ENCODE measurements at places on chromosomes 2 and 18.

DNA sequence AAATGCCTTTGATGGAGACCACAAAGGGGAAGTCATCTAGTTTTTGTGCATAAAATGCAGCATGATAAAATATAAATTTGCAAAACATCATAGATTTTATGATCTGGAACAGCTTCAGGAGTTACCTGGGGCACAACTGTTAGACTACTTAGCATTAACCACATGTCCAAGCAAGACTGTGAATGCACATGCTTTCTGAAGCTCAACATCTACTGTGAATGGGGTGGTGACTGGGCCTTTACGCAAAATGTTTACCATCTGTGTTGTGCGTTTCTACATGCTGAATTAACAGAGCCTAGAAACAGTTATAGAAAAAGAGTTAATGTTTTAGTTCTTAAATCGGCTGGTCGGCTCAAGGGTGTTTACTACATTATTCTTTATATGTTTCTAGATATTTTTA, 45.5 kb downstream of the KCTD1 start:
- DNase-seq: no peak

DNA sequence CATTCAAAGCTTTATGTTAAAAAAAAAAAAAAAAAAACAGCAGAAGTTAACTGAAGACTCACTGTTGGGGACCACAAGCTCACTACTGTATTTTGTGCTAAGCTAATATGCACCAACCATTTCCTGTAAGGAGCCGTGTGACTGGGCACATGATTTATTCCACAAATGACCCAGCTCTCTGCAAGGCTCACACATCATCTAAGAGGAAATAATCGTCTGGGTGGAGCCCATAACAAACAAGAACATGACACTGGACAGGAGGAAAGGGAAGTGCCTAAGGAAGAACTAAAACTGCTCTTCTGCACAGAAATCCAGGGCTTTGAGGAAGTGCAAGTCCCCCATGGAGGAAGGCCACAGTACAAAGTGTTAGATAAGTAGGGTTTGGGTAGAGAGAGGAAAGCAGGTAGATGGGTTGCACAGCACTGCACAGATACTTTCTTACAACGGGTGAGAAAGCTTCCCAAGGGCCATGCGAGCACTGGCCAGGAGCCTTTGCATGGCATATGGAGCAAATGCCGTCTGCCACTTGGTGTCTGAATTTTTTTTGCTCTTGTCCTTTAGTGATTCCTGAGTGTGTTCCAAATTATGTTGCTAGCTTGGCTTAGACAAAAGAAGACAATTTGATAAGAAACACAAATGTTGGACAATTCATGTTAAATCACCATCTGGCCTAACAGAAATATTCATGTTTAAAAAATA, 24.4 kb downstream of the NFE2L2 start:
- DNase-seq: no peak

GRCh38 chr2:221715523-221716247, 143.6 kb upstream of the EPHA4 start:
- DNase-seq: no peak

DNA sequence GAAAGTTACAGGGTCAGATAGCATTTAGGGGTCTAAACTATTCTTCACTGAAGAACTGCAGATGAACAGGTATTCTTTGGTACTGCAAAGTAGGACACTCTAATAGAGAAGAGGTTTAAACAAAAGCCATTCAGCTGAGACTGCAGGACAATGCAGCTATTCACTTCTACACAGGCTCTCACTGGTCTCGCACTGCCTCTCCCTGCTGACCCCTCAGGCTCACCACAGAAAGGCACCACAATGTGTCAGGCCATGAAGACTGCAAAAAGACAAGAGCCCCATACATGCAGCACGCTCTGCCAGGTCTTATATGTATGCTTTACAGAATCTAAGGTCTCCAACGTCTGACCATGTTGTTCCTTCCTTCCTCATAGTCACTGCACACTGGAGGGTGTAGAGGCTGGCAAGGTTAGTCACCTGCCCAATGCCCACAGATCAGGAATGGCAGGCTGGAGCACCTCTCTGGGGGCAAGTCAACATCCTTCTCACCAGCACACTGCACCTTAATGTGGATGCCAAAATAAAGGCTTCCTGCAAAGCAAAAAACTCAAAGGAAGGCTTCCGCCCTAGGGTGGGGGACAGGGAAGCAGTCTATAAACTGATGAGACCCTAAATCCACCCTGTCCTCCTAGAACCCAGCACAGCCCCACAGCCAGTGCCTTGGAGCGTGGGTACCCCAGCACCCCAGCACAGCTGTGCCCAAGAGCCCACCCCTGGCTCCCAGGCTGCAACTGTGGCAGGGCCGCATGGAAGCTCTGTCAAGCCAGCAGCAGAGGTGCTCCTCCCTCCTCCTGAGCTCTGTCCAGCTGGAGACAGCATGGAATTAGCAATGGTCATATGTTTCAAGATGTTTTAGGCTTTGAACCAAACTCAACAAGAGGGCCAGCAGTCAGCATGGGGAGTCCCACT, 10.7 kb upstream of the RNU4ATAC start:
- no peak for DNase-seq

- DNase-seq: no peak
These were observed 132.2 kb downstream of the FMNL2 start for GRCh38 chr2:152466980-152467676.

- DNase-seq: no peak
These were observed 232.7 kb downstream of the PRKCE start for GRCh38 chr2:45884126-45884525.

DNA sequence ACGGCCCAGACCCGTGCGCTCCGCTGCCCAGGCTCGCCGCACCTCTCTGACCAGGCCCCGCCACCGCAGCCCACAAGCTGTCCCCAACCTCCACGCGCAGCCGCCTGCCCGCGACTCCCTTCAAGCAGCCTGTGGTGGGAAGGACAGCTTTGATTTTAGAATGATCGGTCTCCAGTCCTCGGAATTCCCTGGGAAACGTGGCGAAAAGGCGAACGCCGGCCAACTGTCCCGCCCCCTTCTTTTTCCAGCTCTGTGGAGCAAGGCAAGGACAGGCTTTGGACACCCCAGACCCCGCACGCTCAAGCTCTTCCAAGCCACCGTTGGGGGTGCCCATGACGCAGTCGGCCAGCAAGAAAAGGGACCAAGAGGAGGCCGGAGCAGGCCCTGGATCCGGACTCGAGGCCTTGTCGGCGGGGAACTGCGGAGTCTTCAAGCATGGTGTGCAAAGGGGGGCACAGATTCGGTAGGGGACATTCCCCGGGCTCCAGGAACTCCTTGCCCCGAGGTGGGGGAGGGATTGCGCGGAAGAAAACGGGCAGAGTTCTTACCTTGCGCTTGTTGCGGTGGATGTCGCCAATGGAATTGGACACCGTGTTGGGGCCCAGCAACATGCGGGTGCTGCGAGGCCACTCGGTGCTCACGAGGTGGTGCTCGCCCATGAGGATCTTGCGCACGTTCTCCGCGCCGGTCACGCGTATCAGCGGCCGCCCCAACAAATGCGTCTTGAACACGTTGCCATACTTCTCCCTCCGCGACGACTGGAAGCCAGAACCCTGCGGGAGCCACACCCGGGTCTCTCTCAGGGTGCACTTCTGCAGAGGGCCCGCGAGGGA, 4.0 kb downstream of the CYP26B1 start:
- DNase-seq: peak; percentile 24

DNA sequence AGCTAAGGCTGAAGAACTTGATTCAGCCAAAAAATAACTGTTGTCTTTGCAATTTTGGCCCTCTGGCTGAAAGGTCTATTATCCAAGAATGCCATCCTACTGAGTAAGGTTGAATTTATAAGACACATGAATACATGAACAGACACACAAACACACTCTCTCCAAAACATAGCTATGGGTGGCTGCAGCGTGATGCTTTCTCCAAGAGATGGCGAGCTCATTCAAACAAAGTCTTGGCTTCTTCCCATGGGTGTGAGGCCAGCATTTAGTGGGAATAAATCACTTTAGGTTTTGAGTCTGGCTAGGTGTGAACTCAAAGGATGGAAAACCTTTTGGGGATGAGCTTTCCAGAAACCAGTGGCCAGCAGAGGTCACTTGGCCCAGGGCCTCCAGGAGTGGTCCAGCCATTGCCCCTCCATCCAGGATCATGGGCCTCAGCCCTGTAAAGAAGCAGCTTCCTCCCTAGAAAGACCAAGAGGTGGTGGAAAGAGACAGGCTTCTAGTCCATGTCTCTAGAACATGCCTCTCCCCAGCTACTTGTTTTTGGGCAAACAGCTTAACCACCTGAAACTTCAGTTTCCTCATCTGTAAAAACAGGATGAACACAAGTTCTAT, 11.0 kb upstream of the OSR1 start:
- no peak for DNase-seq

GRCh38 chr2:46942891-46943626, 27.5 kb upstream of the MCFD2 start:
- DNase-seq: no peak

DNA sequence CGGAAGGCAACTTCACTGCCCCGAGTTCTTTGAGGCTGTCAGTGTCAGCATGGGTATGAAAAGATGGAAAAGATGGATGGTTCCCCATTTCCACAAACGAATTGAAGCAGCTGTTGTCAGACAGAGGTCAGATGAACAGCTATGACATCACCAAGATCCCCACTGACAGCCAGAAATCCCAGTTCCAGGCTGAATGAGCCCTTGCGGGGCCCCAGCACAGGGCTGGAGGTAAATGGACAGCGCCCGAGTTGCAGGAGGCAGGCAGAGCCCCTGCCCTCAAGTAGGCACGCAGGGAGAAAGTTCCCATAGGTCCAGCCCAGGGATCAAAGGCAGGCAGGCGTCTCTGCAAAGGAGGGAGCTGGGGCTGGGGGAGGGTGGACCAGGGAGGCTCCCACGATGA, 169.5 kb upstream of the AGAP1 start:
- DNase-seq: no peak

DNA sequence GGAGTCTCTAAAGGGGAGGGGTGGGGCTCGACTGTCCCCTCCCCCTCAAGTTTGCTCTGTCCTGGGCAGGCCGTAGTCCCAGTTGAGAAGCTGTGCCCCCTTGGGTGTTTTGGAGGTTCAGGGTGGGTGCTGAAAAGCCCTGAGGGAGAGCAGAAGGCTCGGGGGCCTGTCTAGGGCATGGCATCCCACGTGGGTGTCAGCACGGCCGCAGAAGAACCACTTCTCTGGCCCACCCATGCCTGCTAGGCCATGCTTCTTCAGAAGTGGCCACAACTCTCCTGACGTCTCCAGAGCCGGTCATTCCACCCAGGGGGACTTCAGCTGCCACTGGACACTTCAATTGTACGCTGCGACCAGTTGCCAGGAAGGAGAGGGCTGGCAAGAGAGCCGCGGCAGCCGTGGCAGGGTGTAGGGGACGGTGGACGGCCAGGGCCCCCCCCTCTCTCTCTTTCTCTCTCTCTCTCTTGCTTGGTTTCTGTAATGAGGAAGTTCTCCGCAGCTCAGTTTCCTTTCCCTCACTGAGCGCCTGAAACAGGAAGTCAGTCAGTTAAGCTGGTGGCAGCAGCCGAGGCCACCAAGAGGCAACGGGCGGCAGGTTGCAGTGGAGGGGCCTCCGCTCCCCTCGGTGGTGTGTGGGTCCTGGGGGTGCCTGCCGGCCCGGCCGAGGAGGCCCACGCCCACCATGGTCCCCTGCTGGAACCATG, at the start of gene INPP5D:
Gene INPP5D (plus strand): TSS at position 546 of the 704 bp plus-strand sequence. CDS start 137 bp downstream, at position 683.
- peak; percentile 75 for DNase-seq

- no peak for DNase-seq
These were observed at the start of gene KCNE4 for GRCh38 chr2:223051693-223052289. KCNE4 (plus strand) TSS chr2:223052190; CDS start chr2:223052831, 641 bp downstream.

DNA sequence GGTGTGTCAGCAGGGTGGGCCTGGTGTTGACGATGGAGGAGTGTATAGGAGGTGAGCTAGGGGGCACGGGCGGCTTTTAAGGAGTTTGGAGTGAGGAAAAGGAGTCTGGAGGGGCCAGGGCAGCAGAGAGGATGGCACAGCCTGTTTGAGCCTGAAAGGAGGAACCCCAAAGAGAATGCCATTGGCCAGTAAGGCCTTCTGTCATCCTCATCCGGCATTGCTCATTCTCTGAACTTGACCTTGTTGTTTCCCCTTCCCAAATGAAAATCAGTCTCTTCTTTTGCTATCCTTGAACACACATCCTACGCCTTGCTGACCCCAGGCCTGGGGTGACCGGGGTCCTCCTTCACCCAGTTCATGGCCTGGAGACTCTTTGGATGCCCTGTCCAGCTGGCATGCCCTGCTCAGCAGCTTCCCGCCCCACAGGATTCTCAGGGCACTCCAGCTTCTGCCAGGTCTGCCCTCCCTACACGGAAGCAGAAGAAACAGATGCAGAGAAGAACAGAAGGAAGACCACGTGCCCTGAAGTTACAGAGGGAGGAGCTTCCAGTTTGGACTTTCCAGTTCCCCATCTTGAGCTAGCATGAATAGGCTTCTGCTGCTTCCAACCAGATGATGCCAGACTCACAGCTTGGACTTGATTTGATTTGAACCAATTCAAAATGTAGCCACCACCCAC, 20.5 kb upstream of the KIF3C start:
- no peak for DNase-seq

DNA sequence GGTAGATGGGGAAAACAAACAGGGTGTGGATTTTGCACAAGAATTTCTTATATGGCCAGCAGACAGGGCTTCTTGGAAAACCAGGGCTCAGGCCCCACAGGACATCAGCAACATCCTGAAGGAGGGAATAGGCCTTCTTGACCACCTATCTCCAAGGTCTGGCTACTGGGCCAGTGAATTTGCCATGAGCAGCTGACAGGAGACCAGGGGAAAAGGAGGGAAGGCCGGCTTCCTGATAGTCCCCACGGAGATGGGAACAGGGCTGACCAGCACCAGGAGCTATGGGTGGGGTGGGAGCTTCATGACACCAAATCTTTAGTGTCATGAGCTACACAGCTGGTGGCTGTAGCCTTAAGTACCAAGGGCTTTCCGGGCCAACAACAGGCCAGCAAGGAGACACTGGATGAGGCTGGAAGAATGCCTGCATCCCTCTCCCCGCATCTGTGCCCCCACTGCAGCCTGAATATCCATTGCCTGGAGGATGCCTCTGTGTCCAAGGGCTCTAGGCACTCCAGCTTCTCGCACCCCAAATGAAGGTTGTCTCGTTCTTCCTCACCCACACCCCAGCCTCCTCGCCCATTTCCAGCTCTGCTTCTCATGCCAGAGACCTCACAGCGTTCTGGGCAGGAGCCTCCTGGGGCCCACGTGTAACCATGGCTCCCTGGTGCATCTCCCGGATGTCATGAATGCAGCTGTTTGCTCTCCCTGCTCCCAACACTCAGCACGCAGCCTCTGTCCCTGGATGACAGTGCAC, 74.8 kb downstream of the EMX1 start:
- no peak for DNase-seq

DNA sequence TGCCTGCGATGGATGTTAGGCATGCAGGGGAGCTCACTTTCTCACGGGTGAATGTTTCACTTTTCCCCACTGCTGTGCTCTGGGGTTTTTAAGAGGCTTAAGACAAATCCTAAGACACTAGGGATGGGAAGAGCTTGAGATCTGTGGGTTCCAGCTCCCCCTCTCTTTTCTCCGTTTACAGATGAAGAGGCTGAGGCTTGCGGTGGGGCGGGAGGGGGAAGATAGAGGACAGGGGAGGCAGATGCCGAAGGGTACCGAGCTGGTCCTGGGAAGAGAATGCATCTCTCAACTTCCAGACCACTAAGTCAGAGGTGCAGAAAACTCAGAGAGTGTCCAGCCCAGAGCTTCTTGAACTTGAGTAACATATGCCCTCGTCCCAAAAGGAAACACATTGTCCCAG, 8.2 kb upstream of the ATOH8 start:
- no peak for DNase-seq

GRCh38 chr2:30325600-30326328, 94.4 kb downstream of the LBH start:
- no peak for DNase-seq

- DNase-seq: no peak
These were observed 19.5 kb downstream of the SLC20A1 start for GRCh38 chr2:112665113-112665780.
